CD4-positive, alpha-beta T cell (primary cell): ENCODE measurements at places on chromosomes 2 and 18. TPM values are rescaled to one million over a fixed set of nuclear protein-coding genes. Genes with fewer than 3 reads are reported as not detected.

DNA sequence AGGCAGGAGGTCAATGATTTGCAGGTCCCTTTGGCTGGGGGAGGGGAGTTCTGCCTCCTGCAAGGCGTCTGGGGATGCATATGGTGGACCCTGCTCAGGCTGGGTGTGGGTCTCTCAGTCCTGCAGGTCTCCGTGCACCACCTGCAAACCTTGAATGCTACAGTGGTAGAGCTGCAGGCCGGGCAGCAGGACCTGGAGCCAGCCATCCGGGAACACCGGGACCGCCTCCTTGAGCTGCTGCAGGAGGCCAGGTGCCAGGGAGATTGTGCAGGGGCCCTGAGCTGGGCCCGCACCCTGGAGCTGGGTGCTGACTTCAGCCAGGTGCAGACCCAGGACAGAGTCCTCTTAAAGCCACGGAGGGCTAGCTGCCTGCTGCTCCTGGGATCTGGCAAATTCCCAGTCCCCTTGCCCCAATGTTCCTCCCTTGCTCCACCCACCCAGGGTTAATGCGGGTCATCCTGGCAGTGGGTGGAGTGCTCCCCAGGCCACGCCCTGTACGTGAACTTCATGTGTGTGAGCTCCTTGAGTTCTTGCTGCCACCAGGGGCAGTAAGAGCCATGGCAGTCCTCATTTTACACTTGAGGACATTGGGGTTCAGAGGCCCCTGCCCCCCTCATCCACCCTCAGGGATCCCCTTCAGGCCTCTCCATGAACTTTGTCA, 3.1 kb downstream of the PROM2 start:
- DNase-seq = no peak

DNA sequence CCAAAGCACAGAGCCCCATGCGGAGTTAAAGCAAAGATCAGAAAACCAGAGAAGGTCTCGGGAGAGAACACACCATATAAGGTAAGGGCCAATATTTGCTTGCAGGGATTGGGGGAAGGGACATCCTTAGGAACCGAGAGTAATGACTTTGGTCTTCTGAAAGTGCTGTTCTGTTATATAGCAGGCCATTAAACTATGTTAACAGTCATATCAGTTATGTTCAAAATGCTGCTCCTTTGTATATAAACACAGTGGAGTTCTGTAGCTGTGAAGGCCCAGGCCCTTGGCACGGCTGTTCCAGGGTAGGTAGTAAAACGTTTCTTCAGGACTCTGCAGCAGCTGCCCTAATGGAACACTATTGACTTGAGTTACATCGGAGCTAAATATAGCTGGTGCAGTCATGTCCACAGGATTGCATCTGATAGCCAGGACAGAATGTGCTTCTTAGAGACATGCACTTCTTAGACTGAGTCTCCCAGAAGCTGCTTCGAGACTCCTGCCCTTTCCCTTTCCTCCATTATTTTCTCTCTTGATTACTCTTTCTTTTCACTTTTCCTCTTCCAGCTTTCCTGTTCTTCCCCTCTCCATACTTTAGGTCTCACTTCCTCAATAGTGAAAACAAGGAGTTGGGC, 122.4 kb downstream of the SETBP1 start:
- DNase-seq = no peak

DNA sequence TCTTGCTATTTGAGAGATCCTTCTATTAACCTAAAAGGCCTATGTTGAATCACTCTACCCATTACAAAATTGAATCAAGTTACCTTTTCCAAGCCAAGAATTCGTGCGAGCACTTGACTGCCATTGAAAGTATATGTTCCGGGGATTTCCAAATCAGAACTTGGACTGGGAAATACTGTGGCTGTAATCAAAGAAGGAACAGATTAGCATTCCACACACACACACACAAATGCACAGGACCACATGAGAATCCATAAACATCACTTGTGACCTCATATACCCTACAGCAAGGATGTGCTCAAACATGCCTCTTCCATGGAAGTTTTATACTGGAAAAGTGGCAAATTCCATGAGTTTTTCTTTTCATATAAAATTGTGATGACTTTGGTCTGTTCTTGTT, 86.0 kb downstream of the ABCA12 start:
- no peak for DNase-seq

DNA sequence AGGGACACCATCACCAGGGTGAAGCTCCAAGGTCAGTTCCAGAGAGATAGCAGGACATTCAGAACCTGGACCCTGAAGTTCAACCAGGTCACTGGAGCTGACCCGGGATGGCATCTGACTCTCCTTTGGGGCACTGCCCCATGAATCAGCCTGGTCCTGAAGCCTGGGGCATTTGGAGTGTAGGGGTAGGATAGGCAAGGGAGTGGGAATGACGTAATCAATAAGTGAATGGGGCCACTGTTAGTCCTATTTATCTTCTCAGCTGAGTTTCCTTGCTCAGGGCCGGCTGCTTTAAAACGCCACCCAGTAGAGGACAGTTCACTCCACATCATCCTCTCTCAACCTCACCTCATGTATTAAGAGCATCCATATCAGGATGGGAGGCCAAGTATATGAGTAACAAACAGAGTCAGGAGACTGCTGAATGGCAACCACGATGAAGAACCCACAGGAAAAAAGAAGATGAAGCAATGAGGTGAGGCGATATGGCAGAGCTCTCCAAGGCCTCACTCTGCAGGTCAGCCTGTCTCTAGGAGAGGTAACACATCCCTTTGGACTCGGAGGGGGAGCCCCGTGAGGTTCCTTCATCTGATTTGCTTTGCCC, 1.8 kb upstream of the RFX8 start:
- no peak for DNase-seq

POMC gene
- 4.5 TPM for total RNA-seq
